ENCODE measurements at places on chromosomes 11 and 22.
A peak's percentile ranks its signal among the peaks of the same experiment; 100 is the strongest.

GRCh38 chr11:16896729-16897469 is 117.3 kb downstream of the PLEKHA7 start:
- no peak for DNase-seq

- DNase-seq = no peak
Measured at GRCh38 chr22:47623066-47623762, 860.8 kb downstream of the TBC1D22A start.

DNA sequence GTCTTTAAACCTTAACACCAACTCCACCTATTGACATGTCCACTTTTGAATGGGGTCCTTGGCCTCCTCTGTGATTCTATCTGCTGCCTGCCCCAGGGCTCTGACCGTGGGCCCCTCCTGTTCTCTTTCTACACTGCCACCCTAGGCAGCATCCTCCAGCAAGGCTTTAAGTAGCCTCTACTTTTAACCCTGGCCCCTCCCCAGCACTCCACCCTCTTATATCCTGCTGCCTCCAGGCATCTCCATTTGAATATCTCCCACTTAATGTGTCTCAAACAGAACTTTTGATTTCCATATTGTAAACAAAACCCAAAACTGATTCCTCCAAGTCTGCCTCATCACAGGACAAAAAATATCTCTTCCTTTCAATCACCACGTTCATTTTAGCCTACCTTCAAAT is 90.5 kb upstream of the ARHGAP32 start:
- no peak for DNase-seq

DNA sequence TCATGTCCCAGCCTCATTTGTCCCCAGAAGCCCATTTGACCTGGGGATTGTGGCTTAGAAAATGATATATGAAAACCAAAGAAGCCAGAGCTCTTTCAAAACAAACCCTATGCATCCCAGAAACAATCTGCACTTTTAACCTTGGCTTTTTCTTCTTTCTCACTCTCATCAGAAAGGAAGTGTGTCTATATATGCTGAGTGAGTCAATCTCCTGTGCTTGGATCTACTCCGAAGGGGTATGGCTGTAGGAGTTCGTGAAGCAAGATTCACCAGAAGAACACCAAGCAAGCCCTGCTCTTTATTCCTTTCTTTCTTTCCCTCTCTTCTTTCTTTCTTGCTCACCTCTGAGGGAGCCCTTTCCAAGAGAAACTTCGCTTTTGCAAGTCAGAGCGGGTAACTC is 636 bp downstream of the PAMR1 start:
- no peak for DNase-seq

DNA sequence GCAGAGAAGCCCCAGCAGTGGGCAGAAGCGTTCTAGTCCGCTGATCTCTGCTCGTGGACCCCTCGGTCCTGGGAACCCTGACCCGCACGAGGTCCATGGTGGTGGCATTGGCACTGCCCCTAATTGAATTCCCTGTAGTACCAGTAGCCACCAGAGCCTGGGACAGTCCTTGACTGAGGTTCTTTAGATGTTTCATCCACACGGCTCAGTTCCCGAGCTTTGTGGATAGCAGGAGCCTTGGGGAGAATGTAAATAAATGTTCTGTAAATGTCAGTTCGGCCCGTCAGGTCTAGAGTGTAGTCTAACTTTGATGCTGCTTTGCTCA is 39.4 kb upstream of the SEPTIN5 start:
- DNase-seq = no peak

DNA sequence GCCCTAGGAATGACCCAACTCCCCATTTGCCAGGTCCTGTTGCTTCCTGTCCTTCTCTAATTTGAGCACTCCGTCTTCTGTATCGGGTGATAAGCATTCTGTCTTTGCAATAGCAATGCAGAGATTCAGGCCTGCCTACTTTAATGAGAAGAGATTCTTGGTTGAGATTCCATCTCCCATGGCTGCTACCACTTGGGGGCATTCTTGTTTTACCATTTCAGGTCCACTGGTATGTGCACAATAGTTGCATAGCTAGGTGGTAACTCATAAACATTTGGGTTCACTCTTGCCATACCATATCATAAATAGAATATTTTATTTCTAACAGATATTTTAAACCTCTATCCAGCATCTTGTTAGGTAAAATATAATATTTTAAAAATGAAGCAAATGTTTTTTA is 34.4 kb upstream of the CALCB start:
- no peak for DNase-seq

DNA sequence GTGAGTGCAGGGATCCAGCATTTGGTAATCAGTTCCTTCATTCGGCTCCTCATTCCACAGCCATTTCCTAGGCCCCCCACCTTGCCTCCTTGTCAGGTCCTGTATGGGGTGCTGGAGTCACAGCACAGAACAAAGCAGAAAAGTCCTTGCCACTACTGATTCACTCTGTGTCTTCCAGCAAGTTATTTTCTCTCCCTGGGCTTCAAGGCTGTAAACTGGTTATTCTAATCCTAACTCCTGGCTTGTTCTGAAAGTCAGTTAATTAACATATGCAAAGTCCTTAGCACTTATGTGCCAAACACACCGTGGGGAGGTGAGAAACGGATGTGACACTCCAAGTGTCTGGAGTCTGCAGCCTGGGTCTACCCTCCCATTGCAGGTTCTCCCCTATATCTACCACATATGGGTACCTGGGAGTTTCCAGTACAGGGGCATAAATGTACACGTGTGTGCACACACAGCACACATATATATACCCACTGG is 30.6 kb upstream of the PDE2A start:
- no peak for DNase-seq

DNA sequence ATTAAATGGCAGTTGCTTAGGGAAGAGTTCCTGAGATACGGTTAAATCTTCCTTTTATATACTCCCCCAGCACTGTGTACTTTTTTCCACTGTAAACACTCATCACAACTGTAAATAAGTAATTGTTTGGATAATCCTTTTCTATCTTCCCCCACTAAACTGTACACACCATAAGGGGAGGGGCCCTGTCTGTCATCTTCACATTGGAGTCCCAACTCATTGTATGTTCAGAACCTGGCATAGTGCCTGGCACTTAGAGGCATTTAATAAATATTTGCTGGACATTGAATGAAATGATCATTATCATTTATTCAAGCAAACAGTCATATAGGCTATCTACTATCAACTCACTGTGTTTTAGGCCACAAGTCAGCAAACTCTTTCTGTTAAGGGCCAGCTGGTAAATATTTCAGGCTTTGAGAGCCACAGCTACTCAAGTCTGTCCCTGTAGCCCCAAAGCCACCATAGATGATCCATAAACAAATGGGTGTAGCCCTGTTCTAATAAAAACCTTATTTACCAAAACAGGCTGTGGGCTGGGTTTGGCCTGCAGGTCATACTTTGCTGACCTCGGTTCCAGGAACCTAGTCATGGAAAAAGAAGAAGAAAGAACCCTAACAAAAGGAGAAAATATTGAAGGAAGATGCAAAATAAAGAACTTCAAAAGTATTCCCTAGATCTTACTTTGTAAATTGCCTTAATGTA is 70.0 kb downstream of the AMOTL1 start:
- no peak for DNase-seq

GRCh38 chr11:17807034-17807433 is 72.5 kb downstream of the KCNC1 start:
- DNase-seq = no peak

DNA sequence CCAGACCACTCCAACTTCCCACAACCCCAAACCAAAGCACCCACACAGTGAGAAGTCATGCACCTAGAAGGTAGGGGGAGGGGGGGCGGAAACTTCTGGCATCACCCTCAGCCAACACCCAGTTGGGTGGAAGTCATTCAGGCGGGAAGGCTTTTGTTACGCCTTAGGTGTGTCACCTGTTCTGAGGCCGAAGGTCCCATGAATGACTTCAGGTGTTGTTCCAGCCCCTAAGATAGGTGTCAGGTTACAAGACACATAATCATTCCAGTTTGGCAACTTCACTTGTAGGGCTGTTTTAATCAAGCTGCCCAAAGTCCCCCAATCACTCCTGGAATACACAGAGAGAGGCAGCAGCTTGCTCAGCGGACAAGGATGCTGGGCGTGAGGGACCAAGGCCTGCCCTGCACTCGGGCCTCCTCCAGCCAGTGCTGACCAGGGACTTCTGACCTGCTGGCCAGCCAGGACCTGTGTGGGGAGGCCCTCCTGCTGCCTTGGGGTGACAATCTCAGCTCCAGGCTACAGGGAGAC is at the start of gene TMPRSS4:
TMPRSS4 (plus strand) TSS at position 325 of the 528 bp plus-strand sequence. CDS start 225 bp downstream, outside the sequence.
- no peak for DNase-seq

DNA sequence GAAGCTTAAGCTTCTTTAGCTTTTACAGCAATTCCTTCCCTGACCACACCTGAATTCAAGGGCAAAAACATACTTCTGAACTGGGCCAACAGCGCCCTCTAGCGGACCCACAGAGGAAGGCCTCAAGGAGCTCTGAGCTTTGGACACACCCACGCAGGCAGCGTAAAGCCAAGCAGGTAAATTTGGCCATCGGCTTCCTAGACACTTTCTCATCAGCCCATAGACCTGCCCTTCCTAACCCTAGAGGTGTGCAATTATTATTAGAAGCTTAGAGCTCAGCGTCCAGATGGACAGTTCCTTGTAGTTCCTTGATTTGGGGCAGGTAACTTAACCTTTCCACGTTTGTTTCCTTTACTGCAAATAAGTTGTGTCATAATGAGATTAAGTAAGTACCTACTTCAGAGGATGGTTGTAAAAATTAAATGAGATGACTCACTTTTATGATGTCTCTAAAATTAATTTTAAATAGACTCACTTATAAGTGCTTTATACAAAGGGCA is 25.7 kb upstream of the HMGXB4 start:
- peak; percentile 60 for DNase-seq

- no peak for DNase-seq
Measured at GRCh38 chr22:46010951-46011626, 34.1 kb upstream of the WNT7B start.

DNA sequence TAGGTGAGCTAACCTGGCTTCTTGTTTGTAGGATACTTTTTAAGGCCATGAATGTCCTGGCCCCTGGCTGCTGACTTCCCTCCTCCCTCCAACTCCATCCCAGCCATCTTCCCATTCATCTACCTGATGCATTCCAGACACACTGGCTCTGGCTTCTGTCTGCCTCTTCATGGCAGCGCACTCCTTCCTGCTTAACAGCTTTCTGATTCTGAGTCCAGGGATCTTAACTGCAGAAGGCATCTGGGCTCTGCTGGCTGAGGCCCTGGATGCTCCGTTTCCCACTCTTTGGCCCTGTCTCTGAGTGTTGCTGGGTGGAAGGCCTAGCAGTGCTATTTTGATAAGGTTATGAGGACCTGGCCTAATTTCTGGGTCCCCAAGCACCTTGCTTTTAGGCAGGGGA is 1.8 kb upstream of the THY1 start:
- no peak for DNase-seq

DNA sequence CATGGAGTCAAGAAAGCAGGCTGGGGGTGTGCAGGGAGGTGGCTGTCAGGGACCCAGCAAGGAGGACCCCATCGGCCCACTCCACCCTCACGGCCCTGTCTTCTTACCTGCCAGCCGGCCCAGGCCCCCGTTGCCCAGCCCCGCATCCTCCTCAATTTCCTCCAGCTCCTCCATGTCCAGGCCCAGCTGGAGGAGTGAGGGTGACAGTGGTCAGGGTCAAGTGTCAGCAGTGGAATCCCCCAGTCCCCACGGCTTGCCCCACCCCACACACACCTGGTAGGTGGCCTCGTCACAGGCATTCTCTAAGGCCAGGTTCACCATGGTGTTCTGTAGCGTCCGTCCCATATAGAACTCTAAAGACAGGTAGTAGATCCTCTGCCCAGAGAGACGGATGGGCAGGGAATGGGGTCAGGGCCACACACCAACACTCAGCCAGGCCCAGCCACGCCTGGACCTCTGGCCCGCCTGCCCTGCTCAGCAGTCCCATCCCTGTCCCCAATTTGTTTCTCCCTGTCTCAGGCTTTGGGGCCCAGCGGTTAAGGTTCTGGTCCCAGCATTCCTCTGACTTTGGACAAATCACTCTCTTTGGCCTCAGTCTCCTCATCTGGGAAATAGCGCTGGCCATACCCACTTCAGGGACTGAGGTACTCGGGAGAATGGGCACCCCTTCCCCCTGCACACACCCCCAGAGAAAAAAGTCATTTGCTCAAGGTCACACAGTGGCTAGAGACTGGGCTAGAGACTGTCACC is 1.3 kb downstream of the PYGM start:
- DNase-seq = no peak

GRCh38 chr11:68867066-68867465 is 25.4 kb upstream of the CPT1A start:
- DNase-seq = no peak

GRCh38 chr11:69186316-69187260 is 30.9 kb downstream of the SMIM38 start:
- DNase-seq = no peak

All from naive thymus-derived CD8-positive, alpha-beta T cell (primary cell).